ENCODE measurements at places on chromosomes 16 and 17.

DNA sequence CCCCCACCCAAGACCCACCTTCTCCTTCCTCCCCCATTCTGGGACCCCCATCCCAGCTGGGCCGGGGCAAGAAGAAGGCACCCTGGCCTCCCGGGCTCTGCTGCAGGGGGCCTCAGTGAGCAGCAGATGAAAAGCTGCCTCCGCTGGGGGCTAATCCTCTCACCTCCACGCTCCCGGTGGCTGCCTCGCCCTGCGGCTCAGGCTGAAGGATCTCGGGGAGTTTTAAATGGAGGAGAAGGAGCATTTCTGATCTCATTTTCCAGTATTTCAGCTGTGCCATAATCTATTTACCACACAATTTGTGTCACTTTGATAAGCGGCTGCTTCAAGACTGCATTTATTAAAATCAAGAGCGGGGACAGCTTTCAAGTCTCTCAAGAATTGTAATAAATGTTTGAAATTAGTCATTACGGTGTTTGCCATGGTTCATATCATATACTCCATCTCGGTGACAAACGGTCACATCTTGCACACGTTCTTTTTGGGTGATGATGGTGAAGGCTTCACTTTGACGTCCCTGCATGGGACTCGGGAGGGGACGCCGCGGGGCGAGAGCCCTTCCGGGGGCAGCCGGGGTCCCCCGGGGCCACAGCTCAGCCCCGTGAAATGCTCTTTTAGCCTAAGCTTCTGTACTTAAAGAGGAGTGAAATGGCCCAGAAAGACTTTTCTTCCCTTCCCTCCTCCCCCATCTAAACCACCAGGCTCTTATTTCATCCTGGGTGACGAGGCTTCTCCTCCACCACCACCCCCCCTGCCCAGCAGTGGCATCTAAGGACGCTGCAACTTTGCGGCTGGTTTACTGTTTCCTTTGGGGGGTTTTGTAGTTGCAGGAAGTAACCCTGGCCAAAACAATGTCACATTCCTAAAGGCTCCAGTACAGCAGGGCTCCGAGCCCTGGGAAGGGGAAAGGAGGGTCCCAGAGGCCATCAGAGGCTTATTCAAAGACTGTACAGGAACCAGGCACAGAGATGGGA, 313.1 kb upstream of the TNRC6C start:
- DNase-seq = no peak

DNA sequence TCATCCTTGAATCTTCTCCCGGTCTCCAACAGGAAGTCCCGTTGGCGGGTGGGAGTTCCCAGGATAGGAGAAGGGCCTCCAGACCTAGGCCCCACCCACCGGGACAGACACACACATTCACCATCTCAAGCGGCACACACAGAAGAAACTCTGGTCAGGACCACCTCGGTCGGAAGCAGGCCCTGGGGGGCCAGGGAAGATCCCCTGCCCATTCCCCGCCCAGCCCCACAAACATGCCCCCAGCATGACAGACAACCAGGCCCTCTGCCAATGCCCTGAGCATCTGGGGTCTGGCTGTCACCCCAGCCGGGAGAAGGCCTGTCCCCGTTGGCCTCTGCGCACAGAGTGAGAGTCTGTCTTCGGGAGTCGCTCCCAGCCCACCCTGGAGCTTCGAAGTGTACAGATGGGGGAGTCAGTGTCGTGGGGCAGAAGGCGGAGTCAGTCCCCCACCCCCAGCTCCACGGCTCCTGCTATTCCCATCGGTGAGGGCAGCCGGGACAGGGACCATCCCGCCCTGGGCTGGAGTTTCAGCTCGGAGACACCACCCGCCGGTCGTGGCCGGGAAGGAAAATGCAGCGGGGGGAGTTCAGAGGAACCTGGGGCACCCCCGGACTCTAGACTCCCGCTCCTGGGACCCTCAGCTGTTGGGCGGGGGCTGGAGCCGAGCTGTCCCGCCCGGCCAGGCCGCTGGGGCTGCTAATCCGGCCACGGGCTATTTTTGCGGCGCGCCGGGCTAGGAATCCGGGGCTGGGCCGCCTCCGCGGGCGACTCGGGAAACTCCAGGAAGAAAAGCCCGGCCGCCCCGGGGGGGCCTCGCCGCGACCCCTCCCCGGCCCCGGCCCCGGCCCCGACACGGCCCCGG, 660 bp downstream of the RHBDF1 start:
- peak; percentile 83 for DNase-seq

DNA sequence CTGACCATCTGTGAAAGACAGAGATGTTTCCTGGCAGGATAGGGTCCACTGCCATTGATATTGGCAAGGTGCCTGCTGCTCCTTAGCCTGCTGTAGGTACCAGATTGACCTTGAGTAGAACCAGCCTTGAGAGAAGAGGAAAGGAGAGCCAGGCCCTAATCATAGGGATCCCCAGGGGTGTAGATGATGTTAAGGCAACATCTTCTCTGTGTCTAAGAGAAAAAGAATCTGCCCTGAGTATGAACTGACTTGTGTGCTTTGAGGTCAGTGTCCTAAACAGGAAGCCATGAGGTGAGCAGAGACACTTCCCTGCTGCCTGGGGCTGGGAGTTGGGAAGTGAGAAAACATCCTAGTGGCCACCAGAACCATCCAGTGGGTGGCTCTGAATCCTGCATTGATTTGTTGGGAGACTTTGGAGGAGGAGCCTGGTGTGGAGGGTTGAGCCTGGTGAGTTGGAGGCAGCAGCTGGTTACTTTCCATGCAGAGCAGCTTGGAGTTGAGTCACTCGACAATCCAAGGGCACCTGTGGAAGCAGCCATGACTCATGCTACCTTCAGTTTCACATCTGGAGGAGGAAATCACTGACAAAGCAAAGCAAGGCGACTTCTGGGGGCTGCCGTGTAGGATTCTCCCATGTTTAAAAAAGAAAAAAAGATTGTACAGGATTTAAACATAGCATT, 47.8 kb downstream of the BMERB1 start:
- peak; percentile 85 for DNase-seq

GRCh38 chr17:10585529-10585928, 36.1 kb upstream of the MYH2 start:
- DNase-seq = no peak

- peak; percentile 49 for DNase-seq
These were observed 3.7 kb downstream of the BAHCC1 start for GRCh38 chr17:81398832-81399411.

DNA sequence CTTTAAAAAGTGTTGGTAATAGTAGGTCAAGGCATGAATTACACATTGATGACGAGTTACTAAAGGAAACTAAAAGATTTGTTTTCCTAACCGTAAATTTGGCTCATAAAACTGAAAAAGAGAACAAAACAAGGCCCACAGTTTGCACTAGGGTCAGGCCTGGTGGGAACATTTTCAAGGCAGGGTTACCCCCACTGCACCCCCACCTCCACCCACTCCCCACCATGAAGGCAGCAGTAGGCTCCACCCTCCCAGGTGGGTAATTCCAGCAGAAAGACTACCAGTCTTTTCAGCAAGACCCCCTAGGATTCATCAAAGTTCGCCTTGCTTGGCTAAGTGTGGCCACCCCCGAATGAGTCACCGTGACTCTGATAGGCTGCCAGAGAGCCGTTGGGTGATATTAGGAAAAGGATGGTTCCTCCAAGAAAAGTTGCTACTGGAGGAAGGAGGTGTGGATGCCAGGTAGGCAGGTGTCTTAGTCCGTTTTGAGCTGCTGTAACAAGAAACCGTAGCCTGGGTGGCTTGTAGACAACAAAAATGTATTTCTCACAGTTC, 8.6 kb downstream of the DNAAF1 start:
- peak; percentile 23 for DNase-seq

GRCh38 chr17:75832164-75832651, 12.0 kb downstream of the UNC13D start:
- DNase-seq = peak; percentile 70

- DNase-seq = no peak
These were observed 14.5 kb upstream of the RASL10B start for GRCh38 chr17:35716897-35717465.

GRCh38 chr16:10946308-10946707, 1.9 kb downstream of the CLEC16A start:
- no peak for DNase-seq

GRCh38 chr17:57676543-57676942, 68.6 kb downstream of the CCDC182 start:
- no peak for DNase-seq

GRCh38 chr16:87017371-87018012, 299.7 kb downstream of the C16orf95 start:
- DNase-seq = peak; percentile 76

- no peak for DNase-seq
These were observed 225.1 kb downstream of the ZNF423 start for GRCh38 chr16:49630783-49631182.

DNA sequence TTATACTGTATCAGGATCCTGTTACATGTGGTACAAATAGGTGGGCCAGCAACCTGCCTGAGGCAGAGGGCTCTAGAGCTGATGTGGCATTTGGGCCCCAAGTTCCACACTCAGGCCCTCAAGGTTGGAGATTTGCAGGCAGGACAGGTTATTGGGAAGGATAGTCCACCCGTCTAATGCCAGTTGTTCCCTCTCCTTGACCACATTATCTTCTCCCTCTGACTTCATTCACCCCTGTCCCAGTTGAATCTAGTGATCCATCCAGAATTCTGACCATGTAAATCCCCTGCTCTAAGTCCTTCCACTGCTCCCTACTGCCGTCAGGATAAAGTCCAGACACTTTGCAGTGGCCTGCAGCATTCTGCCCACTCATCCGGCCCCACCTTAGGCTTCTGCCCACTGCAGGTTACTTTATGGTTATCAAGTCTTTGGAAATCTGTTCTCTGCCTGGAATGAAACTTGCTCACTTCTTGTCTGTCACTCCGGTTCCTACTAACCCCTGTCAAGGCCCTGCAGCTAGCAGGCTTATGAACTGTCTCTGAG, 1.9 kb upstream of the NFATC3 start:
- no peak for DNase-seq

GRCh38 chr16:31083981-31084380, 4.8 kb downstream of the PRSS53 start:
- no peak for DNase-seq

DNA sequence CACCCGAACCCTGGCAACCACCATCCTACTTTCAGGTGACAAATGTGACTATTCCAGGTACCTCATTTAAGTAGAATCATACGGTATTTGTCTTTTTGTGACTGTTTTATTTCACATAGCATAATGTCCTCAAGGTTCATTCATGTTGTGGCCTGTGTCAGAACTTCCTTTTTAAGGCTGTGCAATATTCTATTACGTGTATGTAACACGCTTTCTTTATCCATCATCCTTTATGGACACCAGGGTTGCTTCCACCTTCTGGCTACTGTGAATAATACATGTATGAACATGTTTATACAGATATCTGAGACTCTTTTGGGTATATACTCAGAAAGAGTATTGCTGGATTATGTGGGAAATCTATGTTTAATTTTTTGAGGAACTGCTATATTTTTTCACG, 28.7 kb upstream of the RSL1D1 start:
- no peak for DNase-seq

DNA sequence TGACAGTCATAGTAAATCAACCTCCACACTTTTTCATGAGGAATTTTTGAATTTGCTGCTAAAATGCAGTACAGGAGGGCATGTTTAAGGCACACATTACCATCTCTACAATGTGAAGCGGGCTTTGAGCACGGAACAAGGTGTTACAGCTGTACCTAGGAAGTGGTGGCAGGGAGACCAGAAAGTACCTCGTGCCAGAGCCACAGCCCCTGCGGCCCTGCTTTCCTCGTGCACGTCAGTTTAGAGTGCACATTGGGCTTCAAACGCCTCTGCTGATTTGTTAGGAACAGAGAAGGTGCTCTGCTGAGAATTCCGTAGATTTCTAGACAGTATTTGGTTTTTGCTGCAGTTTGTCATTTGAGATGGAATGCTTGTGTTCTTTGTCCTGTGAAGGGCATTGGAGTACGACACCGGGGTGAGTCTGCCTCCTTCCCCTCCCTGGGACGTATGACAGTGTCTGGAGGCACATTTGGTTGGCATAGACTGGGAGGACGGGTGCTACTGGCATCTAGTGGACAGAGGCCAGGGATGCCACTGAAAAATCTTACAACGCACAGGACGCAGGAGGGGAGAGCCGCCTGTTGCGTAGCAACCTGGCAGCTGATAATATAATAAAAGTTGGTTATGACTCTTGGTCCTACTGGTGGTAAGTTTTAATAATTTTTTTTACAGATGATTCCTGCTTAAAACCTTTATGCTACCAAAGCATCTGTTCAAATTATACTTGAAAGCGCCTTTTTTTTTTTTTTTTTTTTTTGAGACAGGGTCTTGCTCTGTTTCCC, 9.1 kb downstream of the FOXK2 start:
- peak; percentile 49 for DNase-seq

DNA sequence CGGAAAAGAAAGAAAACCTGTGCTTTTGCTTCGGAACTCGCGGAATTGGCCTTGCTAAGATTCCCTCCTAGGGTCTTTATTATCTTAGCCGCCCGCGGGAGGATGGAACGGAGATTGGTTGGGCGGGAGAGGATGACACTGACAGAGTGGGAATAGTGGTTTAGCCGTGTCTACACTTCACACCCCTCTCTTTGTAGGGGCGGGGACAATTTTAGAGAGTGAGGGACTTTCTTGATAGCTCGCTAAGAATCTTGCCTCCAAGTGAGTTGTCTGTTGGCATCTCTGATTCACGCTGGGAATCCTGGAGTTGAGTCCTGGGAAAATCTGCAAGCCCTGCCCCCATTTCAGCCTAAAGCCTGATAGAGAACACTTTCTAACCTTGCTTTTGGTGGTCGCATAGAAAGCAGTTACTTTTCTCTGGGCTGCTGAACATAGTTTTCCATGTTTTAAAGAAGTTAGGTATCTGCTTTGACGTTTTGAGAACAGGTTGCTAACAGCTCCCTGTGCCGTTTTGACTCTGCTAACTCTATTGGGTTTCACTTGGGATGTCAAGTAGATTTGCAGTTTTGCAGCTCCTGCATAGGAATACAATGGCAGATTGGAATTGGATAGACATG, 697 bp downstream of the NOL11 start:
- peak; percentile 38 for DNase-seq

- peak; percentile 88 for DNase-seq
These were observed 985 bp upstream of the SLFN12 start for GRCh38 chr17:35433075-35433894.

GRCh38 chr16:11356573-11357331, 11.5 kb downstream of the RMI2 start:
- peak; percentile 69 for DNase-seq

- no peak for DNase-seq
These were observed 42.5 kb downstream of the PLCG2 start for GRCh38 chr16:81821436-81822128.

GRCh38 chr16:63241497-63242028, 1205.3 kb upstream of the CDH8 start:
- no peak for DNase-seq

GRCh38 chr16:17544785-17545184, 74.0 kb upstream of the XYLT1 start:
- no peak for DNase-seq
